ENCODE measurements at places on chromosomes 7 and 10. TPM values are rescaled to one million over a fixed set of nuclear protein-coding genes. Genes with fewer than 3 reads are reported as not detected.
A peak's percentile ranks its signal among the peaks of the same experiment; 100 is the strongest.

DNA sequence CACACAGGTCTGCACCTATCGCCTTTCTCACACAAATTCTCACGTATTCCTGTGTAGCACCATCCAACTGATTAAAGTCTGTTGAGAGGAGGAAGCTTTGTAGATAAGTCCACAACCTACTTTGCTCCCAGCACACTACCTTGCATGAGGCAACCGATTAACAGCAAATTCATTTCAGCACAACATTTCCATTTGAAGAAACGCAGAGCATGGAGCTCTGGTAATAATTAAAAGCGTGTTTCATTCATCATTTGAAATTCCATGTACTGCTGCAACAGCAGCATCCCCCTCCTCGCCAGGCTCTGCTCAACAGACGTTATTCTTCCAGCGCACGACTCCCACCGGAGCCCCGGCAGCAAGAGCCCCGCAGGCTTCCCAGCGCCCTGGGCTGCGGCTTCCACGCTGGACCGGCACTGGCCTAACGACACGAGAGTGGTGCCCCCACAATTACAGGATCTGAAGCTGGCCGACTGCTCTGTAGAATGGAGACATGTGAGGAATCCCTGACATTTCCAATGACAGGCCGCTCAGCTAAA, 118.8 kb downstream of the DIP2C start:
- DNase-seq = no peak

DNA sequence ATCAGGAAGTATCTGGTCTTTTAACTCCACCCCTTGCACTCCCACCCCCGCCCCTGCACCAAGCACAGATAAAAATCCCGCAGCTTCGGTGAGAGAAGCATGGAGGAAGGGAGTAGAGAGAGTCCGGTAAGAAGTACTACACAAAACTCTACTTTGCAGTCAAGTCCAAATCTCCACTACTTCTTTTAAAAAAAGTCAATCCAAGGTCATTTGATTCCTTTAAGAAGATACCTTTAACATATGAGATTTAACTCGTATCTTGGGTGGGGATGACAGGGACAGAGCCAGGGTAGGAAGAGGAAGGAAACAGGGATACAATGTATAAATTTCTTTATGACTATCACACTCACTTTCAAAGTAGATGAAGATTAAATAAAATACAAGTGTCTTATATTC, 132.1 kb downstream of the NRBF2 start:
- DNase-seq = peak; percentile 61

GRCh38 chr10:79344502-79345195, 2.6 kb upstream of the PPIF start:
- DNase-seq = no peak

The PAPOLB gene
- 0.08 TPM for total RNA-seq

DNA sequence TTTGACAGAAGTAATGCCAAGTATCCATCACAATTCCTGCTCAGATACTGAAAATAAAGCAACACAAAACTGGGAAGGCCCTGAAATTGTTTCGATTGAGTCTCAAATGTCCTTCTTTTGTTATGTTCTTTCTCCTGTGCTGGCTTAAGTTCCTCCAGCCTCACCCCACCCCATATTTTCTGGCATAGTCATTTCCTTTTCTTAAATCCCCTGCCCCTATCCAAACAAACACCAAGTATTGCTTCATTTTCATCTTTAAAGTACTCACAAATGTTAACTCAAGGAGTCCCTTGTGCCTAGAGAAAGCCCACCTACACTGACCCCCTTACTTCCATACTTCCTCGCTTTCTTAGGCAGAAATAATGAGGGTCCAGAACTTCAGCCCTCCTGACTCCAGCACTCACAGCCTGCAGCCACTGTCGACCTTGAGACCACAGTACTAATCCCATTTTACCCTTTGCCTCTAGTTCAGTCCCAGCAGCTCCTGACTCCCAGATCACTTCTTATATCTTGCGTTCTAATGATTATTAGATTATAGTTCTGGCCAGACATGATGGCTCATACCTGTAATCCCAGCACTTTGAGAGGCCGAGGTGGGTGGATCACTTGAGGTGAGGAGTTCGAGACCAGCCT, 73.2 kb upstream of the ST8SIA6 start:
- no peak for DNase-seq

- no peak for DNase-seq
Observed at GRCh38 chr10:67923551-67923950, 39.1 kb downstream of the SIRT1 start.

DNA sequence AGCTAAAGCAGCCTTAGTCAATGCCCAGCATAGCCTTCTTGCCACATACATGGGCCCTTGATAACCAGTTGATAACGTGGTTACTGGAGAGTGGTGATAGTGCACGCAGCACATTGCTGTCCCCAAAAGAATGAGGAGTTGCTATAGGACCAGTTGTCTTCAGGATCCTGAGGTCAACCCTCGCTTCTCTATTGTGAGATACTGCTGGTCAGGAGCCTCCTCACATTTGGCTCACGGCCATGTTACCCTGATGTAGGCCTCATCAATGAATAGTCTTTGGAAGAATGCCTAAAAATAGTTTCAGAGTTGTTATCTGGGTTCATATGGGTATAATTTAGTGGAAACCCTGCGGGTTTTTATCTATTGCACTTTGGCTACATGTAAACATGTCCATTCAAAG, 230.7 kb downstream of the VTI1A start:
- no peak for DNase-seq

- no peak for DNase-seq
Observed at GRCh38 chr7:116798232-116798631, 64.2 kb upstream of the CAPZA2 start.

DNA sequence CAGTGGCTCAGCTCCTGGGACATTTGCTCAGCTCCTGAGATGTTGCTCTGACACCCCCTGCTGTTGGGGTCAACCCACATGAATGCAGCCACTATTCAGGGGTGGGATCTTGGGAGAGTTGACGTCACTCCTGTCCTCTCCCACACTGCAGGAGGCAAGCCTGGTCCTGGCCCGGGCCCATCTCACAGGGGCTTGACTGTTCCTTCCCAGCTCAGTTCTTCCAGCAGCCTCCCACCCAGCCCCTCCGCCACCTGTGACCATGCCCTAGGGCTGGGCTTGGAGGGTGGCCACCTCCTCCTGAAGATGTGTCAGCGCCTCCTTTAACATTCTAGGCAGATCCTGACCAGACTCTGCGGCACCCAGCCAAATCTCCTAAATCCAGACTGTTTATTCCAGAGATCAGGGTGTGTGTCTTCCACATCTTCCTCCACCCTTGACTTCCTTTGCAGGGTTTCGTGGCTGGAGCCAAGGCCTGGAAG, 19.1 kb upstream of the OPALIN start:
- no peak for DNase-seq

The BZW2 gene
- total RNA-seq = 62.3 TPM

The PRSS37 gene
- not detected for total RNA-seq

DNA sequence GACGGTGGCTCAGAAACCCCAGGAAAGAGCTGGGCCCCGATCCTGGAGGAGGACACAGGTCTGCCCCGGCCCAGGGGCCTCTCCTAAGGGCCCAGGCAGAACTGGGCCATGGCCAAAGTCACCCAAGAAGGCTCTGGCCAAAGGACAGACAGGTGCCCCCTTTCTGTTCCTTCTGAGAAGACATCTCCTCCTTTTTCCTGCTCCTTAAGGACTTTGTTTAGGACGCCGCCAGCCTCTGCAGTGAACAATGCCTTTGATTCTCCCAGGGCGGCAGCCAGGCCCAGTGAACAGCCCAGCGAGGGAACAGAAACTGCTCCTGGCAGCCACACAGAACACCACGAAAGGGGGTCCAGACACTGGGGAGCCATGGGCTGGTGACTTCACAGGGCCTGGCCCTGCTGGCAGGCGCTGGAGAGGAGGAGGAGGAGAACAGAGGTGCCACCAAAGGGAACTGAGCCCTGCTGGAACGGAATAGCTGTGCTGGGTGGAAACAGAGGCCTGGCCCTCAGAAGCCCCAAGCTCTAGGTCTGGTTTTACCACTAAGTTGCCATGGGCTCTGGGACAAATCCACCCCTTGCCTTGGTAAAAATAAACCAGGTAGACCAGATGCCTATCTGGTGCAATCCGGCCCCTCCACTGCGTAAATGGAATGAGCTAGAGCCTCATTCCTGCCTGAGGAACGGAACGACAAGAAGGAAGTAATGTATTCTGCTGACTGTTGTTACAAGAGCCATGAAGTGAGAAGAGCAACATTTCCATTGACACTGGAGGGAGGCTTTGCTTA, 163.3 kb upstream of the RHEB start:
- no peak for DNase-seq

The STK31 gene
- not detected for total RNA-seq

- no peak for DNase-seq
Observed at GRCh38 chr7:1872191-1873069, 202.4 kb downstream of the ELFN1 start.

DNA sequence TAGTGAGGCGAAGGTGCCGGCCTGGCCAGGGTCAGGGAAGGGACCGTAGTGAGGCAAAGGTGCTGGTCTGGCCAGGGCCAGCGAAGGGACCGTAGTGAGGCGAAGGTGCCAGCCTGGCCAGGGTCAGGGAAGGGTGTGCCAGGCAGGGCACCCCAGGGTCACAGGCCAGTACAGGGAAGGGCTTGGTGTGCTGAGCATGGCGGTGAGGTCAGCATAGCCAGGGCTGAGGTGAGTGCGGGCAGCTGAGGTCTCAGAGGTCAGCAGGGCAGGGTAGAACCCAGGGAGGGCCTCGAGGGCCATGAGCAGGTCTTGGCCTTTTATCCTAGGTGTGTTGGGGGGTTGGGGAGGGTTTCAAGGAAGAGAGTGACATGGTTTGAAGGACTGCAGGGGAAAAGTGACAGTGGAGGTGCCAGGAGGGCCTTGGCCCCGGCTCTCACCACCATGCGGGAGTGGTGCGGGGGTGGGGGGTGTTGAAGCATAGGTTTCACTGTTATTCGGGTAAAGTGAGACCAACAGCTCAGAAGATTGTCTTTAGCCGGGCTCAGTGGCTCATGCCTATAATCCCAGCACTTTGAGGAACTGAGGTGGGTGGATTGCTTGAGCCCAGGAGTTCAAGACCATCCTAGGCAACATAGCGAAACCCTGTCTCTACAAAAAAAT, 93.3 kb downstream of the CHST15 start:
- no peak for DNase-seq

DNA sequence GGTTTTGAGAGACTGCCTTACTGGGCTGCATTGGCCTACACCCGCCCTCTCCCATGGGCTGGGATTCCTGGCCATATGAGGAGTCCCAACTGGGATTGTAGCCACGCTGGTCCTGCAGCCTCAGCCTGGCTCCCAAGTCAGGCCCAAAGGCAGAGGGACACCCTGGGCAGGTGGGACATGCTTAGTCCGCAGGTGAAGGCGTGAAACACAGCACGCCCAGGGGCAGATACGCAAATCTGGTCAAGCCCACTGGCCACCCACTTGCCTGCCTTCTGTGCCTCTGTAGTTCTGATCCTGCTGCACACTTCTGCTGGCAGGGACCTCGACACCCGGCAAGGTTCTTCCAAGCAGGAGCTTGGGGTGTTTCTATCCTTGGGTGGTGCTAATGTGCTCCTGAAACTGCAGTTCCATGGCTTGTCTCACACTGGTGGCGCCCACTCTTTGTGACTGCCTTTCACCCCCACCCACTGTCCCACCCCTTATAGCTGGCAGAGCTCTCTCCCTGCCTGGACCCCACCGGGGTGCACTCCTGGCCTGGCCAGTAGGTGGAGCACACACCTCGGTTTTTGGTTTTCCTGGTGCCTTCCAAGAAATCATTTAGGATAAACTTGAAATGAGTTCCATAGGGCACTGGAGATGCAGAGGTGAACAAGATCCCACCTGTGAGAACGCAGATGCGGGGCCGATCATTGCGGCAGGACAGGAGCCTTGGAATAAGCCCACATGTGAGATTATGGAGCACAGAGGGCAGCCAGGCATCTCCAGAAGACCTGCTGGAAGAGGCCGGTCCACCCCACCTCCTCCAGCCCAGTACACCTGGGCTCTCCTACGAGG, 47.9 kb downstream of the MKI67 start:
- DNase-seq = peak; percentile 54

The EN2 gene
- total RNA-seq = not detected

GRCh38 chr7:22357311-22358175, 589 bp upstream of the RAPGEF5 start:
- no peak for DNase-seq

Data from activated CD8-positive, alpha-beta T cell treated with anti-CD3 and anti-CD28 coated beads, Interleukin-2, amount 10 ng/mL, durations not matched to agents 7 days and 5 days (primary cell).